T-helper 17 cell (primary cell): ENCODE measurements at places on chromosomes 7 and 10. TPM values are rescaled to one million over a fixed set of nuclear protein-coding genes. Genes with fewer than 3 reads are reported as not detected.
A peak's percentile ranks its signal among the peaks of the same experiment; 100 is the strongest.

DNA sequence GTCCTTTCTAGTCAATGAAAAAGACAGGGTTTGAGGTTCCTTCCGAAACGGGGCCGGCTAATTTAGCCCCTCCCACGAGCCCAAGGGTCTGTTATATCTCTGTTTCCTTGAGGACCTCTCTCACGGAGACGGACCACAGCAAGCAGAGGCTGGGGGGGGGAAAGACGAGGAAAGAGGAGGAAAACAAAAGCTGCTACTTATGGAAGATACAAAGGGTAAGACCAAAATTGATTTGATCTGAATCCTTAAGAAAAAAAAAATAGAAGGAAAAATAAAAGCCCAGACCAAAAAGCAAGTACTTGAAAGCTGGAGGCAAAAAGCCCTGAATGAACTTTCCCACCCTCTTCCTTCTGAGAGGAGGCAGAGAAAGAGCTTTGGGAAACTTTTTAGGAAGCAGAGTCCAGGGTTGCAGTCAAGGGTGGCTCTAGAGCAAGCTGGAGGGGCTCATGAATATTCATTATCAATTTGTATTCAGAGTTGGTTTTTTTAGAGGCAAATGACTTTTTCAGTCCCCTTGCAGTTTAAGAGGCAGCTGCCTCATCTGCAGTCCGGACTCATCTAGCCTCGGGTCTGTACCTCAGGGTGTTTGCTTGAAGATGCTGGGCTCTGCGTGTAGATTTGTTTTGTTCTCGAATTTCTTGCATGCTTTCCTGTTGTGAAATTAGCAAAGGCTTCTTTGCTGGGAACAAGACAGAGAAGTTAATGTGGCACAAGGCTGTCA, at the start of gene ENTPD1:
Gene ENTPD1 (plus strand): TSS at position 123 of the 721 bp plus-strand sequence. CDS start 77 bp downstream, at position 200.
- DNase-seq: no peak
- H3K27me3 ChIP-seq: peaks cover 21% of the 10 kb centered on the region
- H3K4me1 ChIP-seq: peaks cover 13% of the 10 kb centered on the region
- no peaks in the 10 kb centered on the region for H3K36me3 ChIP-seq
- H3K27ac ChIP-seq: peak within 1 kb of the TSS; percentile 43
- peak within 1 kb of the TSS; percentile 60 for H3K4me3 ChIP-seq

- no peak overlapping the region for H3K27ac ChIP-seq
- no peak for DNase-seq
- no peak overlapping the region for H3K4me3 ChIP-seq
- no peaks in the 10 kb centered on the region for H3K36me3 ChIP-seq
Observed at GRCh38 chr7:110918949-110919548, 171.9 kb upstream of the LRRN3 start.

DNA sequence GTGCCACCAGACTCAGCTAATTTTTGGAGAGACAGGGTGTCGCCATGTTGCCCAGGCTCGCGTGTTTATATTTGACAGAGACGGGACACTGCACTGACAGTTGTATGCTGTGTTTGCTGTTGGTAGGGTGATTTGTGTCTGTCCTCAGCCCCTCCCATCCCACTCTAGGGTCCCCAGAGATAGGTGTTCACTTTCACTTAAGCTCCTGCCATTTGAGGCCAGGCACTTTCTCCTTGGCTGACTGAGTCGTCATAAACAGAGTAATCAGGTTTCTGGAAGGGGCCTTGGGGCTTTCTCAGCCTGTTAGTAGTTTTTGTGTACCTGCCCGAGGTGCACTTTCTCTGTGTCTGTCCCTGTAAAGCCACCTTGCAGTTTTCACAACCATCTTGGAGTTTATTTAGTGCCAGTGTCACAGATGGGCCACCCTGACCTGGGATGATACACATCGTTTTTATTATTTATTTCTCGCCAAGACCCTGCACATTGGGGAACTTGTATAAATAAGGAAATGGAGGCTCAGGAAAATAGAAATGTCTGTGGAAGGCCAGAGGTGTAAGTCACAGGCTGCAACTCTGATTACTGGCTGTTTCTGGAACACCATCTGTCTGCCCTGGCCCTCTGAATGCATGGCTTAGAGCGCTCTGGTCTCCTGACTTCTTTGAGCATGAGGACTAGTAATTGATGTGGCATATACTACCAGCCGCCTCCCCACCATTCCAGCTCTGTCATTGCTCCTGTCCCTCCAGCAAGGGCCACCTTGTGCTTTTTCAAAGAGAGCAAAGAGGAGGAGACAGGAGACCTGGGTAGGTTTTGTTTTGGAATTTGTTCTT, 81.9 kb upstream of the PDCD4 start:
- H3K27me3 ChIP-seq: no peaks in the 10 kb centered on the region
- H3K27ac ChIP-seq: no peak overlapping the region
- peaks cover 2% of the 10 kb centered on the region for H3K36me3 ChIP-seq
- H3K4me3 ChIP-seq: no peak overlapping the region
- H3K4me1 ChIP-seq: peaks cover 4% of the 10 kb centered on the region

DNA sequence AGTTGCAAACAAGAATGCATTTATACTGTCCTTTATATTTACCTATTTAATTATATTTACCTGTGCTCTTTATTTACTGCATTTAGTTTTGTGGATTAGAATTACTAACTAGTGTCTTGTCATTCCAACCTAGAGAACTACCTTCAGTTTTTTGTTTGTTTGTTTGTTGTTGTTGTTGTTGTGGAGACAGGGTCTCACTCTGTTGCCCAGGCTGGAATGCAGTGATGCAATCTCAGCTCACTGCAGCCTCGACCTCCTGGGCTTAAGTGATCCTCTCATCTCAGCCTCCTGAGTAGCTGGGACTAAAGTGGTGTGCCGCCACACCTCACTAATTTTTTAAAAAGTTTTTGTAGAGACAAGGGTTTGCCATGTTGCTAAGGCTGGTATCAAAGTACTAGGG, 156.4 kb upstream of the AKR1E2 start:
- H3K36me3 ChIP-seq: no peaks in the 10 kb centered on the region
- no peak overlapping the region for H3K27ac ChIP-seq
- H3K4me3 ChIP-seq: no peak overlapping the region
- peaks cover 16% of the 10 kb centered on the region for H3K27me3 ChIP-seq
- H3K4me1 ChIP-seq: no peaks in the 10 kb centered on the region

GRCh38 chr7:91191771-91192170, 72.5 kb upstream of the FZD1 start:
- DNase-seq: no peak
- H3K4me3 ChIP-seq: no peak overlapping the region
- no peaks in the 10 kb centered on the region for H3K36me3 ChIP-seq
- H3K27me3 ChIP-seq: no peaks in the 10 kb centered on the region

GRCh38 chr10:118569241-118569881, 26.1 kb downstream of the PRLHR start:
- H3K4me1 ChIP-seq: peaks cover 5% of the 10 kb centered on the region
- no peak overlapping the region for H3K4me3 ChIP-seq
- H3K27me3 ChIP-seq: peaks cover 15% of the 10 kb centered on the region

DNA sequence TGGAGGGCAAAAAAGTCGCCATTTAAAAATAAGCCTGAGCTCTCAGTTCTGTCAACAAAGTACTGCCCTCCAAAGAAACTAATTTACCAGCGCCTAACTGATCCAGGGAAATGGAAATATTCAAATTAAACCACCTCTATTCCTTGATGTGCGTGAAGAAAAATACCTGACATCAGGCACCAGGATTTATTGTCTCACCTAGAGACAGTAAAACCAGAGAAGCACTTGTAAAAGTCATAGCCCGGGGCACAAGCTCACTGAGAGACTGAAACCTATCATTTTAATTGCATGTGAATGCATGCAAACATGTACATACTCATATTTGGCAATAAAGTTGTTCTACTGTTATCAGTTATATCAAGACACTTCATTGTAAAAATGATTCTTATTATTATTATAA, 147.3 kb upstream of the VSTM2A start:
- no peak for DNase-seq
- no peaks in the 10 kb centered on the region for H3K4me1 ChIP-seq
- H3K27me3 ChIP-seq: no peaks in the 10 kb centered on the region

GRCh38 chr7:29825775-29826529, 19.6 kb downstream of the WIPF3 start:
- H3K27me3 ChIP-seq: peaks cover 40% of the 10 kb centered on the region
- no peak overlapping the region for H3K4me3 ChIP-seq
- H3K4me1 ChIP-seq: no peaks in the 10 kb centered on the region
- DNase-seq: no peak

DNA sequence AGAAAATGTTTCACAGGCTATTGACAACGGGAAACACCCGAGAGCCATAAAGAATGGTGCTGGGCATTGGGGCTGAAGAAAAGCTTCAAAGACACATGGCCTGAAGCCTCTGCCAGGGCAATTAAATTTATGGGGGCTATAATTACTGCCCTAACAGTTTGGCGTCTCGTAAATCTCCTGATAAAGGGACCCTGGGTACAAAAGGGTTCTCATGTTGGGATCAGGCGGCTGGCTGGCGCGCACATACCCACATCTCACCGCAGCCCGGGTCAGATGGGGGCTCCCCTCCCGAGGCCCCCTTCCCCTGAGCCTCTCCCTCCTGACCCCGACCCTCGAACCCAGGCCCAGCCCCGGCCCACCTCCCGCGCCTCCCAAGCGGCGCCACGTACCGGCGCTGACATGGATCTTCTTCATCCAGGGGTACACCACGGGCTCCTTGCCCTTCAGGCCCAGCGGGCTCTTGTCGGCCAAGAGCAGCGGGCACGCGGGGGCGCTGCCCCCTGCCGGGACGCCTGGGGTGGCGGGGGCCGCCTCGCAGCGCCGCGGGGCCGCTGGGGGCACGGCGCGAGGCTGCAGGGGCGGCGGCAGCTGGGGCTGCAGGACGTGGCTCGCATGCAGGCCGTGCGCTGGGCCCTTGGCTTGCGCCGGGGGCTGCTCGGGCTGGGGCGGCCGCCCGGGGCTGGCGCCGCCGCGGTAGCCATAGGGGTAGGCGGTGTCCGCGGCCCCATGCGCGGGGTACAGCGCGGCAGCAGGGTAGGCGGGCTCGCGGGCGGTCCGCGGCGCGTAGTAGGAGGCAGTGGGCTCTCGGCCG, 623 bp downstream of the HOXA4 start:
- DNase-seq: no peak
- H3K4me1 ChIP-seq: no peaks in the 10 kb centered on the region
- no peaks in the 10 kb centered on the region for H3K36me3 ChIP-seq
- H3K4me3 ChIP-seq: peak overlapping the region; percentile 75

DNA sequence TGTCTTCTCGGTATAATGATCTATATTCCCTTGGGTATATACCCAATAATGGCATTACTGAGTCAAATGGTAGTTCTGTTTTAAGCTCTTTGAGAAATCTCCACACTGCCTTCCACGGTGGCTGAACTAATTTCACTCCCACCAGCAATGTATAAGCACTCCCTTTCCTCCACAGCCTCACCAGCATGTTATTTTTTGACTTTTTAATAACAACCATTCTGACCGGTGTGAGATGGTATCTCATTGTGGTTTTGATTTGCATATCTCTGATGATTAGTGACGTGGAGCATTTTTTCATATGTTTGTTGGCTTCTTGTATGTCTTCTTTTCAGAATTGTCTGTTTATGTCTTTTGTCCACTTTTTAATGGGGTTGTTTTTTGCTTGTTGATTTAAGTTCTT, 33.6 kb downstream of the KIAA1217 start:
- no peak overlapping the region for H3K27ac ChIP-seq
- DNase-seq: no peak
- peaks cover 42% of the 10 kb centered on the region for H3K27me3 ChIP-seq
- no peak overlapping the region for H3K4me3 ChIP-seq
- H3K4me1 ChIP-seq: no peaks in the 10 kb centered on the region
- no peaks in the 10 kb centered on the region for H3K36me3 ChIP-seq

GRCh38 chr10:28343252-28343651, 40.4 kb upstream of the MPP7 start:
- no peak overlapping the region for H3K27ac ChIP-seq
- H3K36me3 ChIP-seq: no peaks in the 10 kb centered on the region
- no peaks in the 10 kb centered on the region for H3K4me1 ChIP-seq

DNA sequence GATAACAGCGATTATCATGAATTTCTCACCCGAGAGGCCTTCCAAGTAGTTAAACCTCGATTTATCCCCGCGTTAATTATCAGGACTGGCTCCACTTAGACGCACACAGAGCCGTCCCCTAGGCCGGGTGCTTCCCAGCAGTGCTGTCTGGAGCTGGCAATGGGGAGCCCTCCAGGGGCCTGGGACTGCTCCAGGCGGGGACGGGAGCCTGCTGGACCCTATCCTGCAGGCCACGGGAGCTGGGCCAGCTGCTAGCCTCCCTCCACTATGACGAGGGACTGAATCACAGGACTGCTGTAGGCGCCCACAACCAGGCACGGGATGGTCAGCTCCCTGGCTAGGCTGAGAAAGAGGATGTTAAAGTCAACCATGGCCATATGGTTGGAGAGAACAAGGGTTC, 229.1 kb downstream of the ELFN1 start:
- H3K4me3 ChIP-seq: no peak overlapping the region
- H3K4me1 ChIP-seq: peaks cover 8% of the 10 kb centered on the region
- no peaks in the 10 kb centered on the region for H3K36me3 ChIP-seq
- no peaks in the 10 kb centered on the region for H3K27me3 ChIP-seq

UCN3 gene
- total RNA-seq: not detected
